Activated CD4-positive, alpha-beta T cell treated with anti-CD3 and anti-CD28 coated beads, Interleukin-2, amount 50 U/mL, for 16 hours (primary cell): ENCODE measurements at places on chromosomes 6 and 20.
A peak's percentile ranks its signal among the peaks of the same experiment; 100 is the strongest.

GRCh38 chr20:18886756-18887155, 73.2 kb downstream of the SCP2D1 start:
- DNase-seq, result no peak

GRCh38 chr6:133991096-133991593, 38.1 kb downstream of the TBPL1 start:
- DNase-seq, result no peak

GRCh38 chr20:49400410-49400809, 82.1 kb downstream of the KCNB1 start:
- DNase-seq, result no peak

- no peak for DNase-seq
Observed at GRCh38 chr6:17923401-17923863, 64.0 kb downstream of the KIF13A start.

DNA sequence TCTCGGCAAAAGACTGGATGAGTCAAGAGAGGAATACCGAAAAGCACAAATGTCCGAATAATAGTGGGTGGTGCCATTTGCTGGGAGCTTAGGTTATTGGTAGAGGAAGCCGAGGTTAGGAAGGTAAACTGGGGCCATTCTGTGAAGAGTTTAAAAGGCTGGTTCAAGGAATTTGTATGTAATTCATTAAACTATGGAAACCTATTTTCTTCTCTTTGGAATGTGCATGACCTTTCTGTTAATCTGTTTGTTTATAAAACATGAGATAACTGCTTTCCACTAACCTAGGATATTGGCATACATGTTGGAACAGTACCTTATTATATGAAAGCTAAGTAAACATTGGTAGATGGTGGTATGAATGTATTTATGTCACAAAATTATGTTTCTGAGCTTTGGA, 71.8 kb downstream of the LCA5 start:
- no peak for DNase-seq

DNA sequence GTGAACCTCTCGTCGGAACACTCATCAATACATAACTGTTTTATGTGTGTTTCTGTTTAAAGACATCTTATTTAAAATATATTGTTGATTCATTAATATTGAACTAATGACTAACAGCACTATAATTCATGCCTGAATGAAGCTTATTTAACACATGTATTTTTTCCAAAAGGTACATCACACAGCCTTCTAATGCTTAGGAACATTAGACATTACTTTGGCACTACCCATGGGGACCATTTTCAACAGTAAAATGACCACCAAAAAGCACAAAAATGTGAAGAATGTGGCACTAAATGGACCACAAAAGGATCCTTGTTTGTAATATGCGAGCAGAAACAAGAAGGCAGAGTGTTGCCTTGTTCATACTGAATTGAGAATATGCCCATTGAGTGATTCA, 109.2 kb downstream of the CEP57L1 start:
- DNase-seq, result no peak

DNA sequence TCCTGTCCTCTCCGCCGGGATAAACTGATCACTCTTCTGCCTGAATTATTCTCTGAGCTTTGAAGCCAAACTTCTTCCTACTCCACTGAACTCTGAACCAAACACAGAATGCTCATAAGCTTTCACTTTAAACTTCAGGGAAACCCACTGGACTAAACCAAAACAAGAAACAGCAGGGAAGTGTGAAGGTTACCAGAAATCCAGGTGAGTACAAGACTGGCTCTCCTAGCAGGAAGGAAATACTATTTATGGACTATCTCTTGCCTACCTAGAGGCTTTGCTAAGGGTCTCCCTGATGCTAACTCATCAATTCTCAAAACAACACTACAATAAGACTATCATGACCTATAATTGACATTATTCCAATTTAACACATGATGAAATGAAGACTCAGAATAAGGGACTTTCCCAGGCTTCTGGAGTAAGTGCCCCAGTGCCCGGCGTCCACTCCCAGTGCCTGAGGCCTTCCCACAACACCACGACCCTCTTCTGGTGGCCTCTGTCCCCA, 145.0 kb downstream of the ZDHHC14 start:
- no peak for DNase-seq

GRCh38 chr6:101011186-101011585, 130.1 kb upstream of the ASCC3 start:
- DNase-seq, result no peak

DNA sequence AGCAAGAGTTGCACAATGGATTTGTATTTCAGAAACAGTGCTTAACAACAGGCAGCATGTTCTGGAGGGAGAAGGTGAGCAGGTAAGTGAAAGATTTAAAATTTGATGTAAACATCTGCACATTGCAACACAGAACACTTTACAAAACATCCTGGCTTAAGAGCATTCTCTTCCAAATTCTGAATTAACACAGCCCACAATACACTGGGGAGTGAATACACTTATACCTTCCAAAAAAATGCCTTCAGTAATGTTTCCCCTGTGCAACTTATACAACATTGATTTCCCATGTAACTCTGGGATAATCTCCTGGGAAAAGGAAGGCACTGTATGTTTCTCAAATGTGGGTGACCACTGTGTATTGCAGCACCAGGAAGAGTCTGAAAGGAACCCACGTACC, 127.6 kb downstream of the FYN start:
- no peak for DNase-seq

- DNase-seq, result no peak
Observed at GRCh38 chr6:157732007-157732406, 91.0 kb upstream of the SNX9 start.

DNA sequence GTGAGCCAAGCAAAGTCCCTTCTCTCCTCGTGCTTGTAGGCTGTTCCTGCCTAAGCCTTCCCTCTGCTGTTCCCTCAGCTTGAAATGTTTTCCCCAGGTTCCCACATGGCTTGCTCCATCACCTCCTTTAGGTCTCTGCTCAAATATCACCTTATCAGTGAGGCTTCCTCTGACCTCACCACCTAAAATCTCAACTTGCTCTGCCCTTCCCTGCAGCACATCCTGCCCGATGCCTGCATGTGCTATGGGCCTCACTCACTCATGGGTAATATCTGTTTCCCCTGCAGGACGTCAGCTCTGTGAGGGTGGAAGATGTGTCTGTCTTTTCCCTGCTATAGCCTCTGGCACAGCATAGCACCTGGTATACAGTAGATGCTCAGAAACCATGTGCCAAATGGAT, 29.9 kb upstream of the FKBP1A start:
- no peak for DNase-seq

DNA sequence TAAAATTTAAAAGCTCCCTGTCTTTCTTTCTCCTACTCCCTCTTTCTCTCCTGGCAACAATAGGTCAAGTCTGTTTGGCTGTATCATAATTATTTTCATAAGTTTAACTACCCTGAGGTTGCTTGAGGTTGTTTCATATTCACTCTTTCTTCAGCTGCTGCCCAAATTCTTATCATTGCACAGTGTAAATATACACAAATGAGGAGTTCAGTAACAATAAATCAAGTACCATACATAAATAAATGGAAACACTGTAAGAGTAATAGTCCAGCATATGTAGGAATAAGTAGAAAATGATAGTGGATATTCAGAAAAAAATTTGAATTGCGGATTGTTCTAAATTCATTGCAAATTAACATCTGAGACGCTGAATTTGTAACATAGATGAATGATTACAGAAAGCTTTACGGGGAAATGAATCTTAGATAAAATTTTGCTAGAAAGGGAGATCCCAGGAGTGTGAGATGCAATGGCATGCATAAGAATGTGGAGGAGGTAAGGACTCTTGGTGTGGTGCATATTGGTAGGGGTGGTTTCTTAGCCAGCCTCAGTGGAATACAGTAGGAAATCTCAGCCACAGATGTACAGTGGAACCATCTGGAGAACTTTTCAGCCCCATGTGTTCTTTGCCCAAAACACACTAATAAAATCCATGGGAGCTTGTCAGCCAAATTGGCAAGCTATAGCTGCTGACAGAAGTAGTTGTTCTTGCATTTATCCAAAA, 480.7 kb downstream of the HTR1B start:
- no peak for DNase-seq

- DNase-seq, result no peak
Observed at GRCh38 chr6:85015396-85015990, 251.1 kb upstream of the TBX18 start.

DNA sequence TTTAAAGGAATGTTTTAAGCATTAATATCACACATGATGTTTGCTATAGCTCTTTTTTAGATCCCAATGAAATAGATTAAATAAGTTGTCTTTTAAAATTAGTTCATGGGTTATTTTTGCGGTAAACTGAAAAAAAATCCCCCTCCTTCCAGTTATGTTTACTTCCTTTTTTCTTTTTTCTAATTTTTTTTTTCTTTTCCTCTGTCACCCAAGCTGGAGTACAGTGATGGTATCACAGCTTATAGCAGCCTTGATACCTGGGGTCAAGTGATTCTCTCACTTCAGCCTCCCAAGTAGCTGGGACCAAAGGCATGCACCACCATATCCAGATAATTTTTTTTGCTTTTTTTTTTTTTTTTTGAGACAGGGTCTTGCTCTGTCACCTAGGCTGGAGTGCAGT, 17.8 kb upstream of the SCAF8 start:
- no peak for DNase-seq

- no peak for DNase-seq
Observed at GRCh38 chr20:7608250-7608649, 332.0 kb downstream of the HAO1 start.

DNA sequence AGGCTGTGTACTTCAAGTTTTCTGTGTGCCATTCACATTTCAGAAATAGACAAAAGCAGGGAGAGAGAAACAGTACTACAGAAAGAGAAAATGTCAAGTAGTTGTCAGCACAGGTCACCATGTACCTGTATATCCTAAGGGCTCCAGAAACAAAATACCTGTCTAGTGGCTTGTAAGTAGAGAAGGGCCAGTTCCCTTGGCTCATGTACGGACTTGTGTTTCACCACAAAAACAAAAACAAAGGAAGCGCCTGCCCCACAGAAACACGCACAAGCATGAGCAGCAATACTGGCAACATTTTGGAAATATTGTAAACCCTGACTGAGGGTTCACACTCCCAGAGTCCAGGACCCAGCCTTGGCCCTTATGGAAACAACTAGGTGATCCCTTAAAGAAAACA, 44.3 kb downstream of the CNKSR3 start:
- DNase-seq, result no peak

DNA sequence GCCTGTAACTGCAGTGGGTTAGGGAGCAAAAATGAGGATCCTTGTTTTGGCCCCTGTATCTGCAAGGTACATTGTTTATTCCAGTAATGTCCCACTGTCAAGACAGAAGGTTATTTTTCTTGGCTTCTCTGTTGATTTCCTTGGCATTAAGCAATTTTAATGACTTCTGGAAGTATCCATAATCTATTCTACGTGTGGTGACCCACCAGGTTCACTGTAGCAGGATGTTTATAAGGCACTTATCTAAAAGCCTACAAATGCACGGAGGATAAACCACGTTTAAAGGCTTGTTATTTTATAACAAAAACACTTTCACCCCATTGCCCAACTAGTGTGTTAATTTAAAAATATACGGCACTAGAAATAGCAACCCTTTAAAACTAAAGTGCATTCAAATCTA, 294.9 kb downstream of the LAMA2 start:
- no peak for DNase-seq

DNA sequence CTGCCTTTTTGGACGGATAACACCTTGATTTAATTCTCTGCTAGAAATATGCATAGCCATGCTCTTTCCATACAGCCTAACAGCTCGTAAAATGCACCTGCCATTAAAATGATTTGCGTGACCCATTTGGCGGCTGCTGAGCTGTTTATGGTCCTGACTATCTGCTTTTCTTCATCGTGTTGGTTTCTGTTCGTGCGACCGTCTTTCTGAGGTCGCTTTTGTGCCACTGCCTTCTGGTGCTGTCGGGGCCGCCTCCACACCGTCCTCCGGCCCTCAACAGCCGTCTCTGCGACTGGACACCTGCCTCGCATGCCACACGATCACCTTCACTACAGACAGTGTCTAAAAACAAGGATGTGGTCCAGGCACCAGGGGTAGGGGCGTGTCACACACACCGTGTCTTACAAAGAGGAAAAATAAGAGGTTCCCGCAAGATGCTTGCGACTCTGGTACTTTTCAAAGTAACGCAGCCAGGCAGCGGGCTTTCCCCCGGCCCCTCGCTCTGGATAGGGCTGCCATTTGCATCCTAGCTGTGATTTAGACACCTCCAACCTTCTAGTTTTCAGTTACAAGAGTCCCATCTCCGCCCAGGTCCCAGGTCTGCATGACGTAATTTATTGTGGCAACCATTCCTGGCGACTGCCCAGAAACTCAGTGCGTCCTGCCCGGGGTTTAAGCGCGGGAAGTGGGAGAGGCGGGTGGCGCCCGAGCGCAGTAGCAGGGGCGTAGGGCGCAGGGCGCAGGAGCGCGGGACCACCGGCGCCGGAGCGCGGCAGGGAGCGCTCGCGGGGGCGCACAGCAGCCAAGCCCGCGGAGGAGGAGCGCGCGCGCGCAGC, at the start of gene STMND1:
STMND1 (plus strand) TSS at position 629 of the 836 bp plus-strand sequence. CDS start 208 bp downstream, outside the sequence.
- DNase-seq, result no peak

DNA sequence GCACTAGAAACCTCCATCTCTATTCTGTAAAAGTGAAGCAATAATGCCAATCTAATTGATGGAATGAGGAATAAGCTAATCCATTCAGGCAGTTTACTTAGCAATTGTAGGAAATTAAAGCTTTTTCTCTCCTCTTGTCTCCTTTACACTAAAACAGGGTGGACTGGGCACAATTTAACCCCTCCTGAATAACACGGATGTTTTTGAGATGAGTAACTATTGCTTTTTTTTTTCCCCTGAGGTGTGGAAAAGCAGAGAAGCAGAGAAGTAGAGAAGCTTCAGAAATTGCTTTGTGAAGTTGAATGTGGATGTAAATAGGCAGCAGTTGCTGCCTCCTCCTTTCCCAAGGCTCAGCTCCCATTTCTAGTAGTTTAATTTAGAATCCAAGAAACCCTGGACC, 40.0 kb upstream of the GCNT2 start:
- DNase-seq, result no peak

DNA sequence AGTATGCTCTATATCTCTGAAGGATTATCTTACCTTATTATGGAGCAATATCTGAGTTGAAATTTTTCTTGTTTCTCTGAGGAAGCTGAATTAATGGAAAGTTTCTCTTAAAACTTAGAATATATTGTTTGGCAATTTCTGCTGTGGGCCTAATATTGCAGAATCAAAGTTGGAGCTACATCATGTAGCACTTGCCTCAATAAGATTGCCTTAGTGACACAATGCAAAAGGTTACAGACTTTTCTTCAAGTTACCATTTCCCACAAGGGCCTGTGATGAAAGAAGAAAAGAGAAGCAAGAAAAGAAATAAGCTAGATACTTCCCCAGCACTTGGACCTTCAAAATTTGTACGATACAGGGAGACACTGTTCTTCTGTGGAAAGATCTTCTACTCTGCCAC, 151.2 kb downstream of the SOBP start:
- no peak for DNase-seq

- peak; percentile 73 for DNase-seq
Observed at GRCh38 chr6:85460921-85461797, 11.3 kb downstream of the NT5E start.
